ENCODE measurements at places on chromosomes 12 and 14.

- DNase-seq: no peak
Measured at GRCh38 chr14:52086711-52087110, 17.9 kb upstream of the NID2 start.

GRCh38 chr12:123966596-123966995 lies 6.0 kb downstream of the CCDC92 start:
- no peak for DNase-seq

- DNase-seq: no peak
Measured at GRCh38 chr12:96103067-96103644, 67.8 kb upstream of the LTA4H start.

- no peak for DNase-seq
Measured at GRCh38 chr14:80637756-80638619, 303.6 kb downstream of the CEP128 start.

GRCh38 chr12:86275356-86275755 lies 19.2 kb upstream of the MGAT4C start:
- no peak for DNase-seq

DNA sequence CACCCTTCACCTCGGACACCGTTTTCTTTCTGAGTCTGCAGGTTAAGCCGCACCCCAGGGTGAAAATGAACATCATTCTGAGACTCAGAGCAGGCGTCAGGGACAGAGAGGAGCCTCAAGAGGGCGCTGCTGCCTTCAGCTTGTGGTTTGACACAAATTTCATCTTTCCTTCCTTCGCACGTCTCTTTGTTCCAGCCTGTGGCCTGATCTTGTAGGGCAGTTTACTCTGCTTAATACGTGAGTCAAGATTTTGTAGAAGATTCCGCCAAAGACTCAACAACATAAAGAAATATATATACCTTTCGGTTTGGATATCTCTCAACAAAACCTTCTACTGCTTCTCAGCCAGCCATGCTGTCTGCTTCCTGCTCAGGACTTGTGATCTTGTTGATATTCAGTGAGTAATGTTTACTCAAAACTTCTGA lies 329.3 kb upstream of the OR4E1 start:
- peak; percentile 87 for DNase-seq

DNA sequence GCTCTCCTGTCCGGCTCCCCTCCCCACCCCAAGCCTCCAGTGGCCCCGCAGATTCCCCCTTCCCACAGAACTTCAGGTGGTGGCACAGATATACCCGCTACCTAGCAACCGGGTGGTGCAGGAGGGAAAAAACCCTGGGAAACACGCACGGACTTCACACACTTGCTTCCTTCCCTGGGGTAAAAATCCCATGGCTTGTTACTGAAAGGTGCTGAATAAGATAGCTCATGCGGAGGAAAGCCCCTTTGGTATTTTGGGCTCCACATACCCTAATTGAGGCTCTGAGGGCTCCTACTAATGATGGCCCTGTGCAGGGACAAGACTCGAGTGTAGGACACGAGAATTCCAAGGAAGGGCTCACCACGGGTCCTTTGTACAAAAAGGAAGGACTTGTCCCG lies 869 bp upstream of the RIMBP2 start:
- no peak for DNase-seq

DNA sequence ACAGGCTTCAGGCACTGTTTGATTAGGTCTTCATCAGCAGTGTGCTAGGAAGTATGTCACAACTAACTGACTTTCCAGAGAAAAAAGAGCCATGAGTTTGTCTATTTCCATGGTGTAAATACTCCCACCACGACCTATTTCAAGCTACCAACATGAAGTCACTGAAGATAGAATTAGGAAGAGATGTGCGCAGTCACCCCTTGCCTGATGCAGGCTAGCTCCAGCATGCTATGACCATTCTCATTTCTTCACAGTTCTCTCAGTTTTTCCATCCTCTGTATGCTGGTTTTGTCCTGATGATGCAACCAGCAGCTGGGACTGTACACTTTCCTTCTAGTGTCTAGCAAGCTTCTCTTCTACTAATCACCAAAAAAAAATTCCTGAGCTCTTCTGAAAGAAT lies 191.6 kb upstream of the NUDT4 start:
- DNase-seq: peak; percentile 42

GRCh38 chr14:93683226-93683625 lies 105.1 kb downstream of the PRIMA1 start:
- peak; percentile 10 for DNase-seq

DNA sequence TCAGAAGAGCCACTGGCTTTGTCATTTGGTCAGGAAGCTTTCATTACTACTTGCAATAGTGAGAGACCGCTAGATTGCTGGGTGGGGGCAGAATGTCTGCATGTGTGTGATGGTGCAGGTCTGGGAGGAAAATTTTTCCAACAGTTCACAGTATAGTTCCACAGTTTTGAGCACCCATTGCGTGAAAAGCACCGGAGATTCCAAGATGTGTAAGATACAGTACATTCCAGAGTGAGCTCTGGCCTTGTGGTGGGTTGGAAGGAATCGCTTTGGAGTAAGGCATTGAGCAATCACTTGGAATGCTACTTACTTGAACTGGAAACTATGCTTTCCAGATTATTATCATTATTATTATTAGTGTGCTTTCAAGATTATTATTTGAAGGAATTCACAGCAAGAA lies 47.6 kb upstream of the FRMD6 start:
- DNase-seq: no peak

GRCh38 chr12:13436696-13437391 lies 240.3 kb downstream of the EMP1 start:
- no peak for DNase-seq

GRCh38 chr12:7749442-7749841 lies 2.3 kb upstream of the CLEC4C start:
- no peak for DNase-seq

GRCh38 chr12:106648736-106649135 lies 65.9 kb downstream of the RFX4 start:
- DNase-seq: no peak

GRCh38 chr12:122411537-122411936 lies 10.9 kb downstream of the CLIP1 start:
- no peak for DNase-seq

DNA sequence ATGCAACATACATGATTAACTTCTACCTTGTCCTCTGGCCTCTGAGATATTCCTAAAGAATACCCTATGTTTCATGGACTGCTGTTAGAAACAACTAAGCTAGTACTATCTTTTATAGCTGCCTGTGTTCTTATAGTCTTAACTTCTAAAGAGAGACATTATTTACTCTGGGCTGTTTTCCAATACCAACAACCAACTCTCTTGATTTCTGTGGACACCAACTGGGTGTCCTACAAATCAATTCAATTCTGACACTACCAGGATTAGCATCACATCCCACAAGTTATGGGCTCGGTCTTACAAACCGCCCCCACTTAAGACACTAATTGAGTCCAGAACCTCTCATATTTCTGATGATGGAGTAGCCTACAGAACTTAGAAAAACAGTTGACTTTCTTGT lies 8.3 kb downstream of the XPOT start:
- no peak for DNase-seq

- no peak for DNase-seq
Measured at GRCh38 chr12:114626-115211, 48.2 kb downstream of the IQSEC3 start.

DNA sequence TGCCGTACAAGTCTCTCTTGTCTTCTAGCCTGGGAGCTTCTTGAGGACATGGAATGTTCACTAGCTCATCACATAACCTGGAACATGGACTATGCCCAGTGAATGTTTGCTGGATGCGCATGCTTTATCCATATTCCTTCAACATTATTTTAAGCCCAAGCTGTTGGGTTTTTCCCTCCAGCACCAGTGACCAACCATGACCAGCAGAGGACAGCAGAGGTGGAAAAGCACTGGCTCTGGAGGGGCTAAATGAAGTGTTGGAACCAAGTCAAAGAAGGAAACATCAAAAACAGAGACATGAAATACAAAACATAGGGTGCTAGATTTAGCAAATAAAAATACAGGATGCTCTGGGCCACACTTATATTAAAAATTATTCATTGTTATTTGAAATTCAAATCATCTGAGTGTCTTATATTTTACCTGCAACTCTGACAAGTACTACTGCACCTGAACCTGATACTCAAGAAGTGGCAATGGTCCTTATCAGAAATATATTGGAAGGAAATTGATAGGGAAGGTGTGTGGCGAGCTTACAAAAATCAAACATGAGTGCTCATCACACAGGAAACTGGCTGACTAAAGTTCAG lies 23.1 kb upstream of the HELB start:
- peak; percentile 55 for DNase-seq

GRCh38 chr14:66624336-66624937 lies 116.5 kb downstream of the GPHN start:
- DNase-seq: peak; percentile 61

- DNase-seq: no peak
Measured at GRCh38 chr12:44581642-44582242, 294.4 kb downstream of the NELL2 start.

- DNase-seq: no peak
Measured at GRCh38 chr14:36724162-36724561, 62.5 kb downstream of the PAX9 start.

DNA sequence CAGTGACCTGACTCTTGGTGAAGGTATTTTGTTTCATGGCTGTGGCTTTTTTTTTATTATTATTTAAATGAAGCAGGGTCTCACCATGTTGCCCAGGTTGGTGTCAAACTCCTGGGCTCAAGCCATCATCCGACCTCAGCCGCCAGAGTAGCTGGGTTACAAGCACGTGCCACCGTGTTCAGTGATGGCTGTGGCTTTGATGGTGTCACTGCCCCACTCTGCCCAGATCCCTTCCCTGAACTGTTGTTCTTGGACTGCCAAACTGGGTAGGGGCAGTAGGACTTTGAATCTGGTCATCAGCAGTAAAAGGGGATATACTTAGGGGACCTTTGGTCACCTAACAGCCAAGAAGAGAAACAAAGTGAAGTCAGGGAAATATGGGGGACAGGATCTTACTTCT lies 19.4 kb downstream of the B4GALNT3 start:
- DNase-seq: no peak

DNA sequence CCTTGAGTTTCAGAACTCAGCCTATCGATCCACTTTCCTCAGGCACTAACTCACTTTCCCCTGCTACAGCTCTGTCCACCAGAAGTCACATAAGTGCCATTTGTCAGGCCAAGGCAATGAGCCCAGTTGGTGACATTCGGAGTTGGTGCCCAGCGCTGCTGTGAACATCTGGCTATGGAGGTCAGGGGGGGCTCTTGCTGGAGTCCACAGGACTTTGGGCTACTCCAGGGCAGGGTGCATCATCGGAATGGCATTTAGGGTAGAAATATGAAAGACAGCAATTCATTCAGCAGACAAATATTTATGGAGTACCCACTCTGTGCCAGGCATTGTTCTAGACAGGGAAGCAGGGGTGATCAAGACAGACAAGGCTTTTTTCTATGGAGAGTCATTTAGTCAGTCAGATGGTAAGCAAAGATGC lies 1.5 kb upstream of the PPP1CC start:
- DNase-seq: no peak

DNA sequence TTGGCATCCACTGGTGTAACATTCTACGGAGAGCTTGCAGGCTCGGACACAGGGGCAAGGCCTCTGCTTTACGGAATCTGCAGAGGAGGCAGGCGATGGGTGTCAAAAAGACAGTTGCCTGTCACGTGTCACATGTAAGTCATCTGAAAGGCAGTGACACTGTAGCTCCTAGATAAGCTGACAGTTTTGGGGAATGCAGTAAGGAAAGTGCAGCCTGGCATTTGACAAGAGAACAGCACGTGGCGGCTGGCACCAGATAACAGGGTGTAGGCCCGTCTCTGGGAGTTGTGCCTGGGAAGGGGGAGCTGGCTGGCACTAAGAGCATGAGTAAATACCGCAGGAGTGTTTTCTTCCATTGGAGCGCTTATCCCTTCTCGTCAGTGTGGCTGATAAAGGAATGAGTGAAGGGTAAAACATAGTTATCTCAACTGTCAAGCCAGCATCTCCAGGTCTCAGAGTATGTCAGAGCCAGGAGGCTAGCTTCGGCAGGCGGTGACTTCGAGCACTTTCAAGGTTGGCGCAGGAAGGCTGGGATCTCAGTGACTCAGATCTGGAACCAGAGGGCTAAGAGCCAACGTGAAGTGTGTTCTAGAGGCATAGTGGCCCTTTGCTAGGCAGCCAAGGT lies 26.1 kb downstream of the ADCK1 start:
- no peak for DNase-seq

DNA sequence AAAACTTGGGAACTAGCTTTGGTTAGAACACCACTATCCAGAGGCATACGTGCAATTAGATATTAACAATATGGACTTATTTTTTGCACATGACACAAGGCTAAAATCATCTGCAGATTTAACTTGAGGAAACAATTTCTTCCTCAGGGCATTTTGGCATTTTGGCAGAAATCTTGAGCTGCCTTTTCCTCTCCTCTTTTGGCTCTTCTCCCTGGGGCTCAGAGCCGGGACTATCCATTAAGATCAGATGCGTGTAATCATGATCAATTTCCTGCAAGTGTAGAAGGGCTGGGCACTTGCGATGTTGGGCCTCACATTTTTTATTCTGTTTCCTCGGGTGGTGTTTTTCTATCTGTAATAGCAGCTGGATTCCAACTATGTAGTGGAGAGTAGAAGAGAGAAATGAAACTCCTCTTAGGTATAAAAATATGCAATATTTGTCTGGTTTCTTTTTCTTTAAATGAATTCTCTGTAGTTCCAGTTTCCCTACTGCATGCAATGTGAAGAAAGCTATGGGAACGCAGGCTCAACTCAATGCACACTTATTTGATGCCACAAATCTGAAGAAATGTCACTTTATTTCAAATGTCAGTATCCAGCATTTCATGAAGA lies 1010.8 kb downstream of the FLRT2 start:
- DNase-seq: no peak

GRCh38 chr12:43407816-43408645 lies 144.0 kb downstream of the ADAMTS20 start:
- DNase-seq: no peak

GRCh38 chr12:84874125-84874824 lies 38.3 kb downstream of the SLC6A15 start:
- DNase-seq: no peak

- DNase-seq: no peak
Measured at GRCh38 chr12:105224399-105224798, 11.6 kb downstream of the APPL2 start.

DNA sequence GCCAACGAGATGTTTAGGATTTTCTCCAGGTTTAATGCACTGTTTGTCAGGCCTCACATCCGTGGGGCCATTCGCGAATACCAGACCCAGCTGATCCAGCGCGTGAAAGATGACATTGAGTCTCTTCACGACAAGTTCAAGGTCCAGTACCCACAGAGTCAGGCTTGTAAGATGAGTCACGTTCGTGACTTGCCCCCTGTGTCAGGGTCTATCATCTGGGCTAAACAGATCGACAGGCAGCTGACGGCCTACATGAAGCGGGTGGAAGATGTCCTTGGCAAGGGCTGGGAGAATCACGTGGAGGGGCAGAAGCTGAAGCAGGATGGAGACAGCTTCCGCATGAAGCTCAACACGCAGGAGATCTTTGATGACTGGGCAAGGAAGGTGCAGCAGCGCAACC lies 21.6 kb downstream of the DYNC1H1 start:
- DNase-seq: no peak

- DNase-seq: no peak
Measured at GRCh38 chr12:13130981-13131380, 27.5 kb upstream of the GSG1 start.

Data from activated CD4-positive, alpha-beta T cell treated with anti-CD3 and anti-CD28 coated beads for 36 hours (primary cell).